Non-pigmented ciliary epithelial cell (primary cell): ENCODE measurements at places on chromosomes 2 and 18.

- no peak for DNase-seq
Observed at GRCh38 chr2:64799592-64800252, 146.0 kb upstream of the SERTAD2 start.

DNA sequence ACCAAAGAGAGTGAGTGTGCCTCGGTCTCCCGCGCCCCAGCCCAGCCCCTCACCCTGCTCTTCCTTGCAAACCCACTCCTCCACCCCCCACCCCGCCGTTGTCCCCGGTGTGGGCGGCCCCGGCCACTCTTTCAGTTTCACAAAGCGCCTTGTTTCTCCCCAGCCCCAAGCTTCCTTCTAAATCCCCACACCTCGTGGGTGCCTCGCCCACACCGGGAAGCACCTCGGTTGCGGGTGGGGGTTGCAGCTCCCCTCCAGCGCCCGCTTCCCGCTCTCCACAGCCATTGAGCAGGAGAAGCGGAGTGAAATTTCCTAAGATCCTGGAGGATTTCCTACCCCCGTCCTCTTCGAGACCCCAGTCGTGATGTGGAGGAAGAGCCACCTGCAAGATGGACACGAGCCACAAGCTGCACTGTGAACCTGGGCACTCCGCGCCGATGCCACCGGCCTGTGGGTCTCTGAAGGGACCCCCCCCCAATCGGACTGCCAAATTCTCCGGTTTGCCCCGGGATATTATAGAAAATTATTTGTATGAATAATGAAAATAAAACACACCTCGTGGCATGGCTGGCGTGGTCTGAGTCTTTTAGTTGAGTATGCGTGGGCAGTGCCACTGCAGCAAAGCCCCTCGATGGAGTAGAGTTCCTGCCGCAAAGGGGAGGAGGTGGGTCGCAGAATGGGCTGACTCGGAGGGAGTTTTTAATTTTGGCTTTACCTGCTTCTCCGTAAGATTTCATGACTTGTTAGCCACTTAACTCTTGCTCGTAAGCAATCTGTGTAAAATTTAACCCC, 848 bp downstream of the TMSB10 start:
- DNase-seq: no peak

DNA sequence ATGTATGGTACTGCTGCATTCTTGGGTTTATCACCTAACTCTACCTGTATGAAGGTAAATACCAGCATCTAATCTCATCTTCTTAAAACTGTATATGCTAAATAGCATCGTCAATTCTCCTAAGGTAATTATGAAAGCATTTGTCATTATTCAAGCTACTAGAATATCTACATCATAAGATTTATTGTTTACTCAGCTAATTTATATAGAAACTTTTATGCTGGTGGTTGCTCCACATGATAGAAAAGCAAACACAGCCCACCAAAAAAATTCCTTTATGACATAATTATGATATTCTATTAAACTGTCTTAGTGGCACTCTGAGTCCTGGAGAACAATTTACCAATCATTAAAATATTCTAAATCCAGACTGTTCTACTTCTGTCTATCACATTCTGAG, 1226.1 kb upstream of the NRXN1 start:
- no peak for DNase-seq

DNA sequence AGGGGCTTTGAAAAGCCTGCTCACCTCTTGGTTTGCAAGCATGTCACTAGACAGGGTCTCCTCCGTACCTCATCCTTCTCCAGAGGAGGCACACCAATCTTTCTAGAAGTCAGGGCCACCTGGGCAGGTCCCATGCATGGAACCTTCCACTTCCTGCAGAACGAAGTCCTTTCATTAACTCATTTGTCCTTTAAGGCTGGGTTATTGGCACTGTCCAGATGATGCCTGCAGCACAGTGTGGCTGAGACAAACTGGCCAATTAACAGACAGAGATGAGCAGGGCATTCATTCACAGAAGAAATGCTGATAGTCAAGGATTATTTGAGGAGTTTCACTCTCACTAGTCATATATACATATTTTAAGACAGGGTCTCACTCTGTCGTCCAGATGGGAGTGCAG, 245.3 kb downstream of the TFCP2L1 start:
- DNase-seq: no peak

DNA sequence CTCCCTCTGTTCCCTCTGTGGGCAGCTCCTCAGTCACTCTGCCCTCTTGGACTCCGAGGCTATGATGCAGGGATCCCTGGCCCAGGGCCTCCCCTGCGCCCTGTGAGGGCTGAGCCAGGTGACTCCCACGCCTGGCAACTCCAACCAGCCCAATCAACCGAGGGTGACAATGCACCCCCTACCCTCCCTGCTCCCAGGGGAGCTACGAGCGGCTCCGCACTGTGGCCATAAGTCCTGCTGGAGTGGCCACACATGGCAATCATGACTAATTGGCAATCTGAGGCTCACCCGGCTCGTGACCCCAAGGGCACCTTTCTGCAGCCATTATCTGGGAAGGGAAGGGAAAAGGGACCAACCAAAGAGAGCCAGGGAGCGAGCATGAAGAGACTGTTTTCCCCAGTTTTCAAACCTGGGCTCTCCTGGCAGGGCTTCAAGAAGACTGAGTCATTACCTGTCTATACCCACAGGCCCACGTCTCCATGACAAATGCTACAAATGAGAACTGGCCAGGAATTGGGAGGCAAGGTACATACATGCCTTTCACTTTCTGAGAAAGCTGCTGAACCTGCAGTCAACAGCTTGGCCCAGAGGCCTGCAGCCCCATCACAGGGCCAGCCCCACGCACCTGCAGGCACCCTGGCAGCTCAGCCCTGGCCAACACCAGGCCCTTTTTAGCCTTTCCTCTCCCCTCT, 45.1 kb downstream of the RPL31 start:
- DNase-seq: no peak

GRCh38 chr2:200913654-200914053, 24.5 kb downstream of the NIF3L1 start:
- peak; percentile 38 for DNase-seq
